ENCODE measurements at places on chromosomes 2 and 18.

- DNase-seq, result no peak
Measured at GRCh38 chr18:46436621-46437020, 220.4 kb downstream of the LOXHD1 start.

DNA sequence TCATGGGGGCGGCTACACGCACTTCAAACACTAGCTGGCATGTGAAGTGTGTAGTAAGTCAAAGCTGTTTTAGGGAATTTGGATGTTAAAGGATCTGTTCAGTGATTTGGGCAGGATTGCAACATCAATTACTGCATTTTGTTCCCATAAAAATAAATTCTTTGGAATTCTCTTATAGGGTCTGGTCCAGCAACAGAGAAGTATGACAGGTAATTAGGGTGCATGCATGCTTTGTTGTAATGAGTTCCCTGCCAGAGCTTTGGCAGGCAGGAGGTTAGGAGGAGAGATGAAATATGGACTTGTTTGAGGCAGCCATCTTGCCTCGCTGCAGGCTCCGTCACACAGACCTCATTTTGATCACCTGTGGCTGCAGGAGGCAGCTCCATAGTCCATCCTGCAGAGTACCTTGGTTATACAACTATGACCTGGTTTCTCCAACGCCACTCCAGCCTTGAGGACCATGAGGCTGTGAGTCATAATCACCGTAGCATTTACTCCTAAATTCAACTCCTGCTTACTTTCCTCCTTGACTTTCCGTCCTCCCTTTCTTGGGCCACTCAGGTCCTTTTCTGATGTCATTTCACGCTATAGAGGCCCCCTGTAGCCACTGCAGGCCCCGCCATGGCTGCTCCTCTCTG is 26.5 kb upstream of the EML4 start:
- no peak for DNase-seq

DNA sequence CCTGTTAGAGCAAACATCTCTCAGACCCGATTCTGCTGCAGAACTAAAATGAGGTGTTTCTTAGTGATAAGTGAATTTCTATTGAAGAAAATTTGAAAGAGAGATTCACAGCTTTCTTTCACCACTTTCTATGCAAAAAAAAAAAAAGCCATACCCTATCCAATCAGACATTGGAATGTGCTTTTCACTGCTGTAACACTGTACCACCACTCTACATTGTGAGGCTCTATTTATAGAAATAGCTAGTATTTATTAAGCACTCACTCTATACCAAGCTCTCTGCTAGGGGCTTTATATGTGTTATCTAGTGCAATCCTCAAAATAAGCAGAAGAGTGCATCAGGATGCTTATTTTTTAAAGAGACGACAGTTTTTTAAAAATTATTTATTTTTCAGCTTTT is 580.6 kb upstream of the VRK2 start:
- no peak for DNase-seq

- no peak for DNase-seq
Measured at GRCh38 chr2:191569025-191569424, 108.9 kb upstream of the NABP1 start.

DNA sequence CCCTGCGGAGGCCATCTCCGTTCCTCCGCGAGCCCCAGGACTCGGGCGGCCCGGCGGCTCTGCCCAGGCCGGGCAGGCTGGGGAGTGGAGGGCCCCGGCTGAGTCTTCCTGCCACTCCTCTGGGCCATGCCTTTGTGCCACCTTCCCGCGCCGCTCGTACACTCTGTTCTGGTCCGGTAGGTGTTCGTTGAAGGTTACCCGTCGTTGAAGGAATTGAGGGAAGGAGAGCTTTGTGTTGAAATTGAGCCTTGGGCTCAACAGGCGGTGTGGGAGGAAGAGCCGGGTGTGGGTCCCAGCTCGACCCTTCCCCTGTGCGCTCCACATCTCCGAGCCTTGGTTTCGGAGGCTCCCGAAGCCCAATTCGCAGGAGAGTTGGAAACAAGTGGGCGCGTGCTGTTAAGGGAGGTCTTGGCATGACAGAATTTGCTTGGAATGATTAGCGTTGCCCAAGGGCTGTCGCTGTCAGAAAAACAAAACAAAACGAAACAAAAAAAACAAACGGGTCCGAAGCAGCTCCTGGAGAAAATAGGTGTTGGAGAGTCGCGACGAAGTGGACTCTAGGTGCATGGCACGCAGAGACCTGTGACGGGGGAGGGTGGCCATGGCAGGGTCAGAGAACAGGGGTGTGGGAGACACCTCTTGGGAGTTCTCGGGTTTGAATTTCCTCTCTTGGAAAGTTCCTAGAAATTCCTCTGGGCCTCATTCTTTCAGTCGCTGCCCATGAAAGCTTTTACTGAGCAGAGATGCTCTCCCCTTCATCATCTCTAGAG is 1.2 kb upstream of the MZT2A start:
- DNase-seq, result no peak

- no peak for DNase-seq
Measured at GRCh38 chr2:108029496-108029895, 43.2 kb downstream of the SLC5A7 start.

DNA sequence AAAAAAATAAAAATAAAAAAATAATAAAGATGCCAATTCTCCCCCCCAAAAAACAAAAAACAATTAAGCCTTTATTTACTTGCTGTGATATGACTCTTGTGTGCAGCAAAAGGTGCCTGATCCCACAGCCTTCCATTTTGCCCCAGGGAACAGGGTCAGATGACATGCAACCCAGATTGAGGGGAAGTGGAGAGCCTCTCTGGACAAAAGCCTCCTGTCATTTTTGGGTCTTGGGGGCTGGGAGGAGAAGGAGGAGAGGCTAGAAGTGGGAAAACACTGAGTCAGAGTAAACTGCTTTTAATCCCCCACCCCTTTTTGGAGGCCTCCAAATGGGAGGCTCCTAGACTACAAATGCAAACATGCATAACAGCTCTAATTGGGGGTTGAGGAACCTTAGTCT is 46.6 kb upstream of the SCG2 start:
- DNase-seq, result no peak

DNA sequence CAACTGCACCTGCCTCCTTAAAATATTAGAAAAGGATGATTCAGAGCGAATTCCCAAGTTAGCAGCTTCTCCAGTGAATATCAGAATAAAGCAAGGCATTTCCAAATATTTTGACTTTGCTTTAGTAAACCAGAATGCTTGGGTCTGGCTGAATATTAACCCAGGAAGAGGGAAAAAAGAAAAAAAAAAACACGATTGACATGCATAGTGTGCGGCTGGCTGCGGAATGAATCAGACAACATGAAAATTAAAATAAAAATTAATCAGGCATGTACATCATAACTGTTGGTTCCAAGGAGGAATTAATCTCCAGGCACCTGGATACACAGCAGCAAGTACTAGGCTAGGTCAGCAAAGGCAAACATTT is 105.8 kb upstream of the NCKAP5 start:
- DNase-seq, result no peak

DNA sequence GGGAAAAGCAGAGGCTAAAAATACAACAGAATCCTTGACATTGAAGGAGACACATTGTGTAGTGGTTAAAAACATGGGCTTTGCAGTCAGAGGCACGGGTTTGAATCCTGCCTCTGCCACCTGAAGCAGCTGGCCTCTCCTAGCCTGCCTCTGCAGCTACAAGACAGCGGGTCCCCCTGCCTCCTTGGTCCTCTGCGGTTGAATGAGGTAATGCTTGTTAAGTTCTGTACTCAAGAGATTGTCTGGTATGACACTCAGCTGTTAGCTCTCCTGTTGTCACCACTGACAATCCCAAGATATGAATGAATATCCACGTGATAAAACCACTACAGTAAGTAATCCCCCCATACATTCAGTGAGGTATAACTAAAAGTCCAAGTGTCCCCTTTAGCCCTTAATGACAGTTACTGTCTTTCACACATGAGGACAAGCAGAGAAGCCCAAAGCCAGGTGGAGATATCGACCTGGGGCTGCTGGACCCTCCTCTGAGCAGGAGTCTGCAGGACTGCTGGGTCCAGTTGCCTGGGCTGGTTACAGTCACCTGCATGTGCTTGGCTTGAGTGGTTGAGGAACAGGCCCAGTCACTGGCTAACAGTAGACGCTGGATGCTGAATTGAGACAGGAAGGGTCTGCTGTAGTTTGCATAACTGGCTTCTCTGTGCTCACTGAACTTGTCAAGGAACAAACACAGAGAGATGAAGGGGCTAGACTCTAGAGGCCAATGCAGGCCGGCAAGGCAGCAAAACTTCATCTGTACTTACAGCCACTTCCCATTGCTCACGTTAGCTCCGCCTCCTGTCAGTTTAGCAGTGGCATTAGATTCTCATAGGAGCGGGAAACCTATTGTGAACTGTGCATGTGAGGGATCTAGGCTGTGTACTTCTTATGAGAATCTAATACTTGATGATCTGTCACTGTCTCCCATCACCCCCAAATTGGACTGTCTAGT is 85.5 kb downstream of the TGFA start:
- no peak for DNase-seq

DNA sequence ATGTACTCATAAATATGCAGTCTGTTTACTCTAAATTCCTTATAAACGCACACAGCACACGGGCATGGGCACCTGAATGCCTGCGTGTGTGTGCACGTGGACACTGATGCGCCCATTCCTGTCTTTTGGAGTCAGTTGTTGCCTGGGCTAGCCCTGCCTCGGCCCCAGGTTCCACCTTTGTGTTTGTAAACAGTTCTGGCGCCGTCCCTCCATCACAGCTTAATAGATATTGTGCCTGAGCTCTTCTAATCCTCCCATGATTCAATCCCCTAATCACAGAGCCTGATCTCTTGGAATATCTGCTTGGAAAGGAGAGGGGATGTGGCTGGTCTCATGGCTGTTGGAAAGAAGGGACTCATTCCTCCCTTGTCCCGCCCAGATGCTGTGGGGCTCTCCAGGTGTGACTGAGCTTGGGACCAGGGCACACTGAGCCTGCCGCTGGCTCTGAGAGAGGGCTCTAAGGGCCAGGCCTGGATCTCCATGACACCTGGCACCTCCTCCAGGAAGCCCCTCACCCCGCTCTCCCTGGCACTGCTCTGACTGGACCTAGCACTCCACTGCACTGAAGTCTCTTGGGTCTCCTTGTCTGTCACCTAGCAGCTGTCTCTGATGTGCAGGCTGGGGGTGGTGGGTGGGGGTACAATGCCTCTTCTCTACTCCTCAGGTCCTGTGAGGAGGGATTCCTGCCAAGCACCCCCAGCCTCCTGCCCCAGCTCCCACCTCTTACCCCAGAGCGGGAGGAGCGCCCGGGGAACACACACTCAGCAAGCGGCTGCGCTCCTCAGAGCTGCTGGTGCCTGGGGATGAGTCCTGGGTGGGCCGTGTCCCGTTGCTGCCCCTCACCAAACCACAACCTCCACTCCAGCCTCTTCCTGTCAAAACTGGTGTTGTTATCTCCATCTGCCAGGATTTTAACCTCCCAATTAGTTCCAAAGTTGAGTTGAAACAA is 181.3 kb downstream of the INHBB start:
- DNase-seq, result no peak

DNA sequence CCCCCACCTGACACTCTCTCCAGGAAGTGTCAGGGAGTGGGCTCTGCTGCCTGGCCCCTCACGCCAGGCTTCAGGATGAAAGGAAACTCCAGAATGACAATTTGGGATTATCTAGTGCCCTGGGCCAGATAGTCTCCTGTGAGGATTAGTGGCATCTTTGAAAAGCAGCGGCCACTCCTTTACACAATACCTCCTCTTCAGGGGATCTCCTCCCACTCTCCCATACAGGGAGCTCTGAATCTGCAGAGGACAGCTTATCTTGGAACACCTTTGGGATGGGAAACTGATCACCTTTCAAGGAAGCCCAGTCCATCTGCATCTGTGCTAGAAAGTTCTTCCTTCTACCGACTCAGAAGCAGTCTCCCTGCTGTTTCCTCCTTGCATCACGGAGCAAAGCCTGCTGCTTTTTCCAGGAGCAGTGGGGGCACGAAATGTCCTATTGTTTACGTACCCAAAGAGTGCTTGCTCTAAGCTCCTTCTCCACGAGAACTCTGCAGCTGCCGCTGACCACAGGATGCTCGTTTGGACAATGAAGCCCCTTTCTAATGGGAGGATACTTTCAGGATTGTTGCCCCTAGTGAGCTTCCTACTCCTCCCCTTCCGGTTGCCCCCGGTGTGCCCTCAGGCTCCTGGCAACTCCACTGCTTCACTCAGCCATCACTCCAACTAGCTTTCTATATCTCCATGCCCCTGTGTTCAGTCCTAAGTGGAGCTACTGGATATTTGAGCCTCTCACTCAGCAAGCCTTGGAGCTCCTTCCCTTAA is 31.5 kb downstream of the SIX3 start:
- no peak for DNase-seq

DNA sequence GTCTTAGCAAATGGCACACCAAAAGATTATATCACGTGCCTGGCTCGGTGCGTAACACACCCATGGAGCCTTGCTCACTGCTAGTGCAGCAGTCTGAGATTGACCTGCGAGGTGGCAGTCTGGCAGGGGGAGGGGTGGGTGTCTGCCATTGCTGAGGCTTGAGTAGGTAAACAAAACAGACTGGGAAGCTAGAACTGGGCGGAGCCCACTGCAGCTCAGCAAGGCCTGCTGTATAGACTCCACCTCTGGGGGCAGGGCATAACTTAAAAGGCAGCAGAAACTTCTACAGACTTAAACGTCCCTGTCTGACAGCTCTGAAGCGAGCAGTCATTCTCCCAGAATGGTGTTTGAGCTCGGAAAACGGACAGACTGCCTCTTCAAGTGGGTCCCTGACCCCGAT is 55.9 kb upstream of the FSHR start:
- no peak for DNase-seq

DNA sequence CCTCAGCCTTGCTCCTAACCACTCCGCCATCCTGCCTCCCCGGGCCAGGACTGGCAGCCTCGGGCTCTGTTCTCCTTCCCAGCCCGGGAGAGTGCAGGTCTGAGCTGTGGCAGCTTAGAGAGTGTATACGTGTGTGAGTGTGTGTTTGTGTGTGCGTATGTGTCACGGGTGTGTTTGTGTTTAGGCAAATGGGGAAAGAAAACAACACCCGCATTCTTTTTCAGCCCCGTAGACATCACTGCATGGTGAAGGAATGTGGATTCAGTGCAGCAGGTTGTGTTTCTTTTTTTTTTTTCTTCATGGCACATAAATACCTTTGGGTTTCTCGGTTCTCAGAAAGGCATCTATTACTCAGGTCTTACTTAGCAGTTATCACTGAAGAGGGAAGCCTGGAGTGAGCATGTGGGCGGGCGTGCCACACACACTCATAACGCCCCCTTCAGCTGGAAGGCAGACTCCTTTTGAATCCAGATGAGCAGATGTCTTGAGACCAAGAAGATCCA is 44.2 kb downstream of the GLI2 start:
- no peak for DNase-seq

- DNase-seq, result no peak
Measured at GRCh38 chr2:212665948-212666347, 127.3 kb upstream of the ERBB4 start.

- DNase-seq, result peak; percentile 61
Measured at GRCh38 chr2:191959209-191959608, 112.3 kb upstream of the CAVIN2 start.

- DNase-seq, result no peak
Measured at GRCh38 chr18:67973916-67974315, 457.4 kb upstream of the DSEL start.
